Liver (tissue), 10 donors: ENCODE measurements at places on chromosomes 4 and X.

- no peak for DNase-seq
- no peak overlapping the region for H3K4me3 ChIP-seq
Measured at GRCh38 chrX:152641256-152641875, 3.7 kb downstream of the GABRQ start.

GRCh38 chrX:115233497-115234455 lies at the start of gene LRCH2:
LRCH2 (minus strand) TSS chrX:115234096; CDS start chrX:115234041, 55 bp downstream.
- no peaks in the 10 kb centered on the region for H3K27me3 ChIP-seq
- no peaks in the 10 kb centered on the region for H3K4me1 ChIP-seq
- H3K36me3 ChIP-seq, result no peaks in the 10 kb centered on the region
- no peak within 1 kb of the TSS for H3K4me3 ChIP-seq
- H3K27ac ChIP-seq, result no peak within 1 kb of the TSS

- H3K27me3 ChIP-seq, result no peaks in the 10 kb centered on the region
- H3K4me3 ChIP-seq, result no peak overlapping the region
- H3K27ac ChIP-seq, result no peak overlapping the region
- H3K36me3 ChIP-seq, result peaks cover 3% of the 10 kb centered on the region
- no peak for DNase-seq
Measured at GRCh38 chrX:21905953-21906352, 34.6 kb upstream of the SMS start.

- no peak overlapping the region for H3K27ac ChIP-seq
- H3K4me3 ChIP-seq, result no peak overlapping the region
- DNase-seq, result no peak
- H3K27me3 ChIP-seq, result no peaks in the 10 kb centered on the region
- no peaks in the 10 kb centered on the region for H3K4me1 ChIP-seq
- no peaks in the 10 kb centered on the region for H3K36me3 ChIP-seq
Measured at GRCh38 chrX:111035991-111036390, 60.0 kb upstream of the PAK3 start.

DNA sequence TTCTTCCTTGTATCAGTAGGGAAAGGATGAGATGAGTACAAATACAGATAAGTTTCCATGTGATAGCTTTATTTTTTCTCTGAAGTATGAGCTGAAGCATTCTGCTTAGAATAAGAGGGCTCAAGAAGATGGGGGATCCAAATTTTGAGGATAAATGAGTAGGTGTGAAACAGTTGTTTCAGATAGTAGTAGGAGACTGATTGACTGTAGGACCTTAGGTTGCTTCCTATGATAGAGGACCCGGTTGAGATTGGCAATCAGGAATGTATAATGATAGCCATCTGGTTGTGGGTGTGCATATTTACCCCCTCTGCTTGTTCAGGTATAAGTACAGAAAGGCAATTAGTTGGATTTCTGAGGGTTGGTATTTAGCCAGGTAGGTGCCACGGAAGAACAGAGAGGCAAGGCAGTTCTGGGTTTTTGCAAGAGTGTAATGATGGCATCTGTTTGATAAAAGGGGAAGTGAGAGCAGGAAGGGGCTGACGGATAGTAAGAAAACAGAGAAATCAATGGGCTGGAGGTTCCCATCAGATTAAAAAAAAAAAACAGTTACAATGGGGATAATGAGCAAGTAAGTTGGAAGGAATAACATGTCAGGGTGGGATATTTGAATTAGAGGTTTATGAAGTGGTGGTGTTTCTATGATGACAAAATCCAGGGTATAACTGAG lies 13.7 kb downstream of the OCRL start:
- H3K27me3 ChIP-seq, result no peaks in the 10 kb centered on the region
- peaks cover 4% of the 10 kb centered on the region for H3K36me3 ChIP-seq
- no peak for DNase-seq

GRCh38 chrX:135484641-135485289 lies 35.7 kb upstream of the INTS6L start:
- H3K4me1 ChIP-seq, result no peaks in the 10 kb centered on the region
- H3K27me3 ChIP-seq, result no peaks in the 10 kb centered on the region
- no peak overlapping the region for H3K27ac ChIP-seq
- no peak overlapping the region for H3K4me3 ChIP-seq
- DNase-seq, result no peak

DNA sequence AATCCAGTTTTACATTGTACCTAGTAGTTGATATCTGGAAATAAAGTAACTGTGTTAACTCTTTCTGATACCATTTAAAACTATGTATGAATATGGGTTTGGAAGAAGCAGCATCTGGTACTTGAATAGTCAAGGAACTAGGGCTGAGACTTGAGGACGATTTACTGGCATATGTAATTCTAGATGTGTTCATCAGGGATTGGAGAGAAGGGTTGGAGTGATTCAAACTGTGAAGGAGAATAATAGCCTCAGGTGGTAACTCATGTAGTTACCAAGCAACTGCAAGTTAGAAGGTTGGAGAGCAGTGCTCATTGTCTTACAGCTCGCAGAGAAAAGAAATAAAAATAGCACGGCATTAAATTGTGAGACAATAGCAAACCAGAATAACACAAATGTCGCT lies 29.5 kb upstream of the TXLNG start:
- H3K4me1 ChIP-seq, result no peaks in the 10 kb centered on the region
- H3K4me3 ChIP-seq, result no peak overlapping the region
- no peak for DNase-seq
- no peak overlapping the region for H3K27ac ChIP-seq

- peaks cover 4% of the 10 kb centered on the region for H3K4me1 ChIP-seq
- H3K36me3 ChIP-seq, result no peaks in the 10 kb centered on the region
- DNase-seq, result peak; percentile 64
- no peak overlapping the region for H3K27ac ChIP-seq
- no peaks in the 10 kb centered on the region for H3K27me3 ChIP-seq
Measured at GRCh38 chrX:153539171-153539978, 21.9 kb downstream of the ATP2B3 start.

- no peaks in the 10 kb centered on the region for H3K36me3 ChIP-seq
- no peak overlapping the region for H3K27ac ChIP-seq
- H3K27me3 ChIP-seq, result no peaks in the 10 kb centered on the region
- H3K4me1 ChIP-seq, result no peaks in the 10 kb centered on the region
- no peak overlapping the region for H3K4me3 ChIP-seq
- DNase-seq, result no peak
Measured at GRCh38 chr4:70120323-70120722, 33.7 kb upstream of the PRR27 start.

DNA sequence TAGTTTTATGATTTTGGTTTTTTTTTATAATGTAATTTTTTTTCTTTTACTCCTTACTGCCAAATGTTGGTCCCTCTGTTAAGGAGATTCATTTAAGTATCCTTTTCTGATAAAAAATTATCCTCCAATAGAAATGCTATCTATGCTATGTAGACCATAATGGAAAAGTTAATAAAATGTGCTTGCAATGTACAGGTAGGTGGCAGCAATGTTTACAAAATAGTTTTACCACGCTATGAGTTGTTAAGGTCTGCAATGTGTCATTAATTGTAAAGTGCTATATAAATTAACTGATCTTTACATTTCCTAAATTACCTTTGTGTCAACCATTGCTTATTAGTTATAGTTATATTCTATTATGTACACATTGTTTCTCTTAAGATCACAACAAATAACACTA lies 3.8 kb upstream of the CENPC start:
- peaks cover 5% of the 10 kb centered on the region for H3K4me1 ChIP-seq
- no peaks in the 10 kb centered on the region for H3K27me3 ChIP-seq
- no peaks in the 10 kb centered on the region for H3K36me3 ChIP-seq

GRCh38 chrX:47384502-47384901 lies 14.1 kb downstream of the ZNF157 start:
- DNase-seq, result peak; percentile 64
- no peaks in the 10 kb centered on the region for H3K27me3 ChIP-seq
- no peak overlapping the region for H3K4me3 ChIP-seq
- H3K27ac ChIP-seq, result no peak overlapping the region
- no peaks in the 10 kb centered on the region for H3K36me3 ChIP-seq

GRCh38 chr4:30929649-30930048 lies 209.5 kb downstream of the PCDH7 start:
- no peaks in the 10 kb centered on the region for H3K36me3 ChIP-seq
- no peaks in the 10 kb centered on the region for H3K27me3 ChIP-seq
- no peak for DNase-seq
- no peaks in the 10 kb centered on the region for H3K4me1 ChIP-seq
- no peak overlapping the region for H3K4me3 ChIP-seq

- no peak overlapping the region for H3K27ac ChIP-seq
- peaks cover 4% of the 10 kb centered on the region for H3K27me3 ChIP-seq
- no peak overlapping the region for H3K4me3 ChIP-seq
- H3K36me3 ChIP-seq, result no peaks in the 10 kb centered on the region
- DNase-seq, result no peak
Measured at GRCh38 chr4:187227907-187228704, 504.4 kb upstream of the FAT1 start.

DNA sequence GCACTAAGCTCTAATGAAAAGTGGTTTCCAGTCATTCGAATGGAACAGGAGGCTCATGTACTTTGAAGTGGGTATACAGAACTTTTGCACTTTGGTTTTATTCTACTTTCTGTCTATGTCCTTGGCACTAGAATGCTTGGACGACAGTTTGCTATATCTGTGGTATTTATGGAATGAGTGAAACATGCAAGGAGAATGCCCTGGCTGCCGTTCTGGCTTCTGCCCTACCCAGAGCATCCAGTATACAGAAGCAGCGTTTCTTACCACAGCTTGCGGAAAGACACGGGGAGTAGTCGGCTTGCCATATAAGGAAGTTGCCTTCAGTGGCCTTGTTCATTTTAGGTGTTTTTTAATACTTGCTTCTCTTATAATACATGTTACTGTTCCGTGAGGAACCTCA lies 98.0 kb downstream of the TBL1X start:
- H3K27ac ChIP-seq, result no peak overlapping the region
- H3K4me3 ChIP-seq, result no peak overlapping the region
- H3K4me1 ChIP-seq, result no peaks in the 10 kb centered on the region
- no peak for DNase-seq
- no peaks in the 10 kb centered on the region for H3K27me3 ChIP-seq
